ENCODE measurements at places on chromosomes 2 and 18. TPM values are rescaled to one million over a fixed set of nuclear protein-coding genes. Genes with fewer than 3 reads are reported as not detected.

The RSAD2 gene
- 2.4 TPM for total RNA-seq

DNA sequence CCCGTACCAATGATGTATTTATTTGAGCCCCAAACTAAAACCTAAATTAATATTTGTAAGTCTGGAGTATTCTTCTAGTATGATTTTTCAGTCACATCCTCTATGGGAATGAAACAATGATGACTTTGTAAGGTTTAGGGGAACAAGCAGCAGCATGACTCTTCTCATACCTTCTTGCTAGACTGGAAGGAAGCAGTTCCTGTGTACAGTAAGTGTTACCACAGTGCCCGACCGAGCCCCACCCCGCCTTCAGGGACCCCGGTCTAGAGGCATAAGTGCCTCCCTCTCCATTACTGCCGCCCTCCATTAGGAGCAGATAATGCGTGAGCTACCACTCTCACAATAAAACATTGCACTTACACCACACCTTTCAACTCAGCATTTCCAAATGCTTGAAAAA, 599.3 kb downstream of the ARHGAP15 start:
- H3K36me3 ChIP-seq = no peaks in the 10 kb centered on the region
- H3K4me1 ChIP-seq = no peaks in the 10 kb centered on the region
- no peak for DNase-seq
- H3K27me3 ChIP-seq = no peaks in the 10 kb centered on the region

- no peak overlapping the region for H3K27ac ChIP-seq
- no peaks in the 10 kb centered on the region for H3K27me3 ChIP-seq
Measured at GRCh38 chr2:219086196-219086595, 25.5 kb upstream of the IHH start.

- H3K36me3 ChIP-seq = no peaks in the 10 kb centered on the region
- H3K4me3 ChIP-seq = no peak overlapping the region
- no peak overlapping the region for H3K27ac ChIP-seq
- H3K27me3 ChIP-seq = no peaks in the 10 kb centered on the region
Measured at GRCh38 chr18:76754351-76754750, 68.0 kb upstream of the ZNF236 start.

DNA sequence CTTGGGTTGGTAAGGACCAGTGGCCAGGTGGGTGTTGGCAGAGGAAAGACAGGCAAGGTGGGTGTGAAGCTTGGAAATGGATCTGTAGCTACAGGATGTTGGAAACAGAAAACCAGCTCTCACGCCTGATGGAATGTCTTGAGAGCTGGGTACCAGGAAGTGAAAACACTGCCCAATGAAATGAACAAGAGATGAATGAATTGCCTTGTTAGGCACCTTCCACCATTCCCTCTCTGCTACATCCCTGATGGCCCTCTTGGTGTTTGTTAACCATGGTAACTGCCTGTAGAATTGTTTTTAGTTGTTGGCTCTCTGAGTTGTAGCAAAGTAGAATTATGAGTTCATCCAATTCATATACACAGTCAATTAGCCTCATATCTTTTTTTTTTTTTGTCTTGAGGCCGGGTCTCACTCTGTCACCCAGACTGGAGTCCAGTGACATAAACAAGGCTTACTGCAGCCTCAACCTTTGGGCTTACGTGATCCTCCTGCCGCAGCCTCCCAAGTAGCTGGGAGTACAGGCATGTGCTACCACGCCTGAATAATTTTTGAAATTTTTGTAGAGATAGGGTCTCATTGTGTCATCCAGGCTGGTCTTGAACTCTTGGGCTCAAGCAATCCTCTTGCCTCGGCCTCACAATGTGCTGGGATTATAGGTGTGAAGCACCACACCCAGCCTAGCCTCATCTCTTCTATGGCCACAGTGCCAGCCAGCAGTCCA, 9.5 kb downstream of the KCMF1 start:
- no peak overlapping the region for H3K4me3 ChIP-seq
- H3K27ac ChIP-seq = no peak overlapping the region
- peaks cover 82% of the 10 kb centered on the region for H3K4me1 ChIP-seq
- no peak for DNase-seq
